GDM1 (cell line): ENCODE measurements at places on chromosomes 4 and X.

DNA sequence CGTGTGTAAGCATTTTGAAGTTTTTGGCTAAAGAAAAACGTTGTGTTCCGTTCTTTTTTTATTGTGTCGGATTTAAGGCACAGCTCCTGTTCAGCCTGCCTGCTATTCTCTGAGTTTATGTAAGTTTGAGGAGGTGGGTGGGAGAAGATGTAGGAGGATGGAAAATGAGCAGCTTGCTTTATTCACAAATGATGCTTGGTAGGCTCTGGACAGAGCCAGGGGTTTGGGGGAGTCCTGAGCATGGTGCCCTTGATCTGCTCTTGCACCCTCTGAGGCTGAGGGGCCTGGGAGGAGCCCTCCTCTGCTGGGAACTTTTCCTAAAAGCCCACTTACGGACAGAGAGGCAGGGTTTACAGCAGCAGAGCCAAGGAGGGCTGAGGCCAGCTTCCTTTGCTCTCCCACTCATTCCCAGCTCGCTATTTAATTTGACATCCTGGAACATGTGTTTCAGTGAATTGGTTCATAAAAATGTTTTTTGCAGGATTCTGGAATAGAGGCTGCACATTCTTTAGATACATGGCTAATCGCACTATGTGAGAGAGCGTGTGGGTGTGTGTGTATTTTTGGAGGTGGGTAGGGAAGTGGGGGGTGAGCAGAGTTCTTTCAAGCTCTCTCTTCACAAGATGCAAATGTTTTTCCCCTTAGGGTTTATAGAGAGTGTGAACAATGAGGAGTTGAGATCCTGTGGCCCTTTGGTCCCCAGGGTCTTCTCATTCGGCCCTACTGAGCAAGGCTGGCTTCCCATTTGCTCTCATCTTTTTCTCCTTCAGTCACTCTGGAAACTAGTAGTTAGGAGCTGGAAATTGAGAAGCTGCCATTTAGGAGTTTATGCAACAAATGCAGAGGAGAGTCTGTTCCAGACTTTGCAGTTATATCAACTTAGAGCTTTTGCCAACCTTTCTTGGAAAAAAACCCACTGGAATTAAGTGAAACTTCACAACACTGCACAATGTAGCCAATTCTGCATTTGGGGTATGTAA is 32.1 kb downstream of the TMEM131L start:
- DNase-seq, result no peak

- DNase-seq, result no peak
Measured at GRCh38 chr4:10113362-10114047, 3.1 kb downstream of the WDR1 start.

DNA sequence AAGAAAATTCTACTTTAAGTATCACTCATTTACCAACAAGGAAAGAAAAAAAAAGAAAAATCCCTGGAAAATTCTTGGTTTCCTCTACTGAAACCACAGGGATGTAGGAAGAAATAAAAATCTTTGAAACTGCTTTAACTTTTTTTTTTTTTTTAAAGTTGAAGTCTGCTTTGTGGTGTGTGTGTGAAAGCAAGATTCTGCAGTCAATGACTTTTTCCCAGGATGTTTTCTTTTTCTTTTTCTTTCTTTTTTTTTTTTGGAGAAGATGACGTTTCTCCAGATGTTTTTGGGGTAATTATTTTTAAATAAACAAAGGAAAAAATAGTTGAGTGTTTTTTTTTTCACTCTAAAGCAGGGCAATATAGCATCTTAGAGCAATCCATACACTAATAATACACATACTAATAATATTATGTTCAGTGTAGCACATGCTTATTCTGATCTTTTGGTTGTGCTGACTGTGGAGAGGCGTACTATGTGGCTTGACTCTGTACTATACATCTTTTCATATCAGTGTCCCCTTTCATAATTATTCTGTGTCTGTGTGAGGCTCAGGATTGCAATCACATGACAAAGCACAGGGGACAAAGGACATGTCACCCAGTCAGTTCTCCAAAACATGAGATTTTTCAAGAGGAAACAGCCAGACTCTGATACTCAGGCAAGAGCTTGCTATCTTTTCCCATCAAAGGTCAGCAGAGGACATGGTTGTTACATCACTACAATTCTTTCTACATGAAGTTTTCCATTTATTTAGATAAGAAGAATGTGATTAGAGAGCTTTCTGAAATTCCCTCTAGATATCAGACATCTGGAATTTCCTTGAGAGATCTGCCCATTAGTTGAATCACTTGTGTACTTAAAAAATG is 111.0 kb downstream of the PDE5A start:
- no peak for DNase-seq

DNA sequence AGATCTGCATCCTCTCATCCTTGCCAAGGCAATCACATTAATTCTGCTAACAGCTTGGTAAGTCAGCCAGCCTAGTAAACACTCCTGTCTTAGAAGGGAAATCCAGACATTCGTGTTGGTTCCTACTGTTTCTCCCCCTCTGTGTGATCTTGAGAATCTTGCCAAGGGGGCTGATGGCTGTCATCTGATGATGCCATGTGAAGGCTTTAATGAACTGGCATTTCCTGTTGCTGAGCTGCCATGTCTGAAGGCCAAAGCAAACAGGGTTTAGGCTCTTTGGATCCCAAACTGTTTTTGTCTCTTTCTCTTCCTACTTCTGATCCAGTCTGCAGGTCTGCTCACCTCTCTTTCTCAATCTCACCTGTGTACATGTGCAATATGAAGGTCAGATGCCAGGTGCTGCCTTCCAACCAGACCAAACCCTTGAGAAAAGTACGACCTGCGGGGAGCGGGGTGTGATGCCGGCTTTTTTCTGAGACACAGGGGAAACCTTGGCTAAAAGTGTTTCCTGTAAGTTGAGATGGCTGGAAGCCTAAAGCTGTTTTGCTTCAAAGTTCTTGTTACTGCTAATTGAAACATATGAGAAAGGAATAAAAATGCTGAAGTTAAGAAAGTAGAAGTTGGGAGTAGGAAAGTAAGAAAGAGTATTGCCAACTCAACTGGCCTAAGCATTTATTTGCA is 532.9 kb downstream of the ANKRD50 start:
- no peak for DNase-seq

GRCh38 chr4:8701126-8702019 is 108.8 kb downstream of the CPZ start:
- no peak for DNase-seq

- DNase-seq, result no peak
Measured at GRCh38 chr4:110484029-110484428, 8.1 kb downstream of the ENPEP start.

DNA sequence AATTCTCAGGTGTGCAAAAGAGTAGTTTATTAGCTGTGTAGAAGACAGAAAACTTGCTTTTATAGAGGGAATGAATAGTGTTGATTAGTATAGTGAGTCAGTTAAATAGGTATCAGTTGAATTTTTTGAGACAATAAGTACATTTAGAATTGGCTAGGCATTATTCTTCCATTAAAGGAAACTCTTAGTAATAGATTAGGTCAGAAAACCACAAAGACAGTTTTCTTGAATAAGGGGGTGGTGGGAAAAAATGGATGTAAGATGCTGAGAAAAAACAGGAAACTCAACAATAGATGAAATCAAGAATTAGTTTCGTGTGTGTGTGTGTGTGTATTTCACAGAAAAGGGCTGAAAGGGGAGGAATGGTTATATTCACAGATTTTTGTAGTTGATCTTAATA is 16.8 kb downstream of the CD38 start:
- DNase-seq, result no peak

DNA sequence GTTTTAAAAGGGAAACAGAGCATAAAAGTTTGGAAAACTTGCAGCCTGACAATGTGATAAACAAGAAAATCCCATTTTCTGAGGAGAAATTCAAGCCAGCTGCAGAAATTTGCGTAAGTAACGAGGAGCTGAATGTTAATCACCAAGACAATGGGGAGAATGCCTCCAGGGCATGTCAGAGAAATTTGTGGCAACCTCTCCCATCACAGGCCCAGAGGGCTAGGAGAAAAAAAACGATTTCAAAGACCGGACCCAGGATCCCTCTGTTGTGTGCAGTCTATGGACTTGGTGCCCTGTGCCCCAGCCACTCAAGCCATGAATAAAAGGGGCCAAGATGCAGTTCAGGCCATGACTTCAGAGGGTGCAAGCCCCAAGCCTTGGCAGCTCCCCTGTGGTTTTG is 355.4 kb upstream of the NDST3 start:
- DNase-seq, result no peak

- DNase-seq, result no peak
Measured at GRCh38 chr4:6779667-6780565, 2.6 kb upstream of the KIAA0232 start.

GRCh38 chr4:130591091-130591490 is 1495.1 kb downstream of the C4orf33 start:
- no peak for DNase-seq

DNA sequence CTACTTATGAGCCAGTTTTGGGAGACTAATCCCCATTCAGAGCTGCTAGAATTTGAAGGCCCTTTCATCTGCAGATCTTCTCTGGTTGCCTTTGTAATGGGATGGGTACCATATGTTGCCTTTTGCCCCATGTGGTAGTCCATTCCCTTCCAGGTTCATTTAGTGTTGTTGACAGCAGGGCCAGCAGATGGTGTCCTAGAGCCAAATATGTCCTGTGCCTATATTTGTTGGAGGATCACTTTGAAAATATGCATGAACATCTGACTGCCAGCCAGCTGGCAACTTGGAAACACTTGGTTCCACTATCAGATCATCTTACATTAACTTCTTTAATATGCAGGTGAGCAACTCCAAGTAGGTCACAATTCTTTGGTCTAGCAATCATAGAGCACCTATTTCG is 30.4 kb downstream of the CFAP299 start:
- DNase-seq, result peak; percentile 28

DNA sequence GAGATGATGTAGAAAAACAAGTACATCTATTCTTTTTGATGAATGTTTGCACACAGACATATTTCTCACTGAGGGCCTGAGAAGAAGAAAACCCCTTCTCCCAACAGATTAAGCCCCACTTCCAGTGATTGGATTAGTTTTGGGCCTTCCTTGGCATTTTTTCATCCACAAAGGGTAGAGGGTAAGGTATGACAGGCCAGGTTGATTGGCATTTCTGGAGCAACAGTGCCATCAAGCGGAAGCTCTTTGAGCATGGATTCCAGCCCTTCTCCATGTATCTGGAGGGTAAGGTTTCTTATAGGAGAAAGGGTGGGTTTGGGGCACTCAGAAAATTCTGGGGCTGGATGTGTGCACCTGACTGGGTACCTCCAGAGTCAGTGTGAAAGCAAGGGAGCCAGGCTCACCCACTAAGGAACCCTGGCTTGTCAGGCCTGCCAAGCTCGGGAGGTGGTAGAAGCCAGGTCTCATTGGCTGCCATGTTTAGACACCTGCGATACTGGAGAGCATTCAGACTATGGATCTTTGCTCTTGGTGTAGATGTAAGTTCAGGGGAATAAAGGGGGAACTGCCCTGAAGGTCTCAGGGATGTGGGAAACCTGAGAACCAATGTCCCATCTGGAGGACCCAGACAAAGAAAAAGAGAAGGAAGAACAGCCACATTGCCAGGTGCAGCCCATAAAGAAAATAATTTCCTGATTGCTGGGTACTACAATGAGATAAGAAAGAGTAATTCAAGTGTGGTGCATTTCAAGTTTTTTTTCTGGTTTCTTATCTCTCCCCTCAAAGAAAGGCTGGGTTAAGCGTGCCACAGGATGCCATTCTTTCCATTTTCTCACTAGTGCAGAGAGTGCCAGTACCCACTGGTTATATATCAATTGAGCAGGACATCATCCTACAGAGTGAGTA is 222.3 kb upstream of the AGTR2 start:
- DNase-seq, result no peak

DNA sequence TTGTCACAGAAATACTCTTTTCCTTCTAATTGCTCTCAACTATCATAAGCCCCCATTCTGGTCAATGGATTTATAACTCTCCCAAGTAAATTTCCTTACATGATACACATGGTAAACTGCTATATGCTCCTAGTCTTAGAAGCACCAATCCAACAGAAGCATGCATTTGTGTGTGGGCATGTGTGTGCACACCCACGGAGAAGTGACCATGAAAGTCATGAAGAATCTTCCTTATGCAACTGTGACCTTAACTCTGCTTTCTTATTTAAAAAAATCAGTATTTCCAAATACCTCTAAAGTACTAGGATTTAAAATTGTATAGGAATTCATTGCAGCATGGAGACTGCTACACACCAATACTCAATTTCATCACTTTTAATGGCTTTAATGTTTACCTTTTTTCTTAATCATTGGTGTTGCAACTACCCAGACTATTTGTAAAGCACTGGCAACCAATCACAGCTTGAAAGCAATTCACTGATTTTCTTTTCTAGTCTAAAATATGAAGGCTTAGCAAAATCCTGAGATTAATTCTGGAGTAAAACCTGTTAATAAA is 47.6 kb downstream of the MAML3 start:
- no peak for DNase-seq

GRCh38 chr4:139208404-139208945 is 31.5 kb upstream of the ELF2 start:
- no peak for DNase-seq

DNA sequence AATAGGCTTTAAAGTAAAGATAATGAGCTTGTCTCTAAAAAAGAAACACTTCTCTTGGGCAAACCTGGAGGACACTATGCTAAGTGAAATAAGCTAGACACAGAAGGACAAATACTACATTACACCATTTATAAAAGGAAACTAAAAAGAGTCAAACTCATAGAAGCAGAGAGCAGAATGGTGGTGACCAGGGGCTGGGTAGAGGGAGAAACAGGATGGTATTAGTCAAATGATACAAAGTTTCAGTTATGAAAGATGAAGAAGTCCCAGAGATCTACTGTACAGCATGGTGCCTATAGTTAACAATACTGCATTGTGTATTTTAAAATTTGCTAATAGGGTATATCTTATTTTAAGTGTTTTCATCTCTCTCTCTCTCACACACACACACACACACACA is 28.5 kb downstream of the ACSL4 start:
- DNase-seq, result no peak

- no peak for DNase-seq
Measured at GRCh38 chrX:137545711-137546651, 19.9 kb upstream of the ZIC3 start.
